ENCODE measurements at places on chromosomes 12 and 14. TPM values are rescaled to one million over a fixed set of nuclear protein-coding genes. Genes with fewer than 3 reads are reported as not detected.

DNA sequence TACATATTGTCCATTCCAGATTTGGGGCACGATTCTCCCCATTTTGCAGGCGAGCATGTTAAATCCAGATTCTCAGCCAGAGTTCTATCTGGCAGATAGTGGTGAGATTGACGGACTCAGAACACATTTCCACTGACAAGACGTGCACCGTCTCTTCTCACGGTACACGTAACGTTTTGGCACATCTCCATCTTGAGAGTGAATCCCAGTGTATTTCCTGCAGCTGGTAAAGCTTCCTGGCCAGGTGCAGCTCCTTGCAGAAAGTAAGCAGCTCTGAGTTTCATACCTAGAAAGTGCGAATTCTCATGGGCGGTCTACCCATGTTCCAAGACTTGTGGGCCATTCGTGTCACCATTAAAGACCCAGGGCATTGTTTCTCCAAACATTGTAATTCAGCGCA lies 102.6 kb downstream of the TSPAN9 start:
- no peak for DNase-seq

GRCh38 chr14:44420226-44420625 lies 86.9 kb downstream of the FSCB start:
- DNase-seq = no peak

DNA sequence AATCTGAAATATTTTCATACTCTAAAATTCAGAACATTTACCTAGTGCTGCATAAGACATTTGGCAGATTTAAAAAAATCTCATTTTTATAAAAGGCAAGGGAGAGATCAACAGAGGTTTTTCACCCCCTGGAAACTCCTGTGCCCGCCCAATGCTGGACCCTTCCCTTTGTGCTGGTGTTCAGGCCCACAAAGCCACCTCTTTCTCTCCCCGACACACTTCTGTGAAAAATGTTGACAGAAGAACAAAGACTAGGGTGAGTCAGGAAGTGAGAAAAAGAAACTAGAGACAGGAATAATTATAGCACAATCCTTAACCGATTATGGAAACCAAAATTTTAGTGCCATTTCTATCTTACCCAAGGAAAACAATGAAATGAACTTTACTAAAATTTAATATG lies 197.7 kb upstream of the STXBP6 start:
- DNase-seq = no peak

CABP1 gene
- polyA plus RNA-seq = 5.6 TPM

APOF gene
- polyA plus RNA-seq = 0.18 TPM

All from right renal pelvis (tissue), 4 donors.